Stimulated activated CD8-positive, alpha-beta memory T cell treated with anti-CD3 and anti-CD28 coated beads, Interleukin-15, amount 100 ng/mL, for 4 hours (primary cell): ENCODE measurements at places on chromosomes 5 and 9.

GRCh38 chr5:98794414-98795080 is 21.1 kb downstream of the RGMB start:
- DNase-seq, result no peak

- no peak for DNase-seq
These were observed 12.2 kb downstream of the IL9 start for GRCh38 chr5:135883441-135883840.

- DNase-seq, result no peak
These were observed 160.6 kb downstream of the PPP2R2B start for GRCh38 chr5:146717951-146718350.

GRCh38 chr5:77024490-77024889 is 5.7 kb upstream of the AGGF1 start:
- DNase-seq, result no peak

DNA sequence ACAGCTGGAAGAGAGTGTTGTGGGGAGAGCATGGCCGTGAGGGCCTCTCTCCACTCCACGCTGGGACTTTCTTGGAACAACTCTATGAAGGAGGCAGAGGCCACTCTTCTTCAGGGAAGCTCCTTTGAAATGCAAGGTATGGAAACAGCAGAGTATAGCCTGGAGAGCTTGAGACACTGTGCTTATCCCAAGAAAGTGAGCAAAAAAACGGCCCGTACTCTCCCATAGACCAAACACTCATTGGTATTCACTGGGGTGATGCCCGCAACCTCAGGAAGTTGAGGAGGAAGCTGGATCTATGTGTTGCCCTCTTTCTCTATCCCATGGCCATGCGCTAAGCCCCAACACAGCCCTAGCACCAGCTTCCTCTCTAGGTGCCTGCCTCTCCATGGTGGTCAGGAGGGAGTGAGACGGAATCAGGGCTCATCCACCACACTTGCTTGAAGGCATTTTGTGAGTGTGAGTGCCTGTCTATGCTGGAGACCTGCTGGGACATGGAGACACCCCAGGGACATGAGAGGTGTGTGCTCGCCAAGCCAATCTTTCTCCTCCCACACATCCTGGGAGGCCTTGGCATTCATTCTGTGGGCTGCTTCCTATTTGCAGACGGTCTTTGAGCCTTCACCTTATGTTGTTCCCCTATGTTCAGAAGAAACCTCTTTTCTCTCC is 616.6 kb downstream of the IRX1 start:
- no peak for DNase-seq

- no peak for DNase-seq
These were observed 304.0 kb upstream of the CDH12 start for GRCh38 chr5:23157169-23157568.

DNA sequence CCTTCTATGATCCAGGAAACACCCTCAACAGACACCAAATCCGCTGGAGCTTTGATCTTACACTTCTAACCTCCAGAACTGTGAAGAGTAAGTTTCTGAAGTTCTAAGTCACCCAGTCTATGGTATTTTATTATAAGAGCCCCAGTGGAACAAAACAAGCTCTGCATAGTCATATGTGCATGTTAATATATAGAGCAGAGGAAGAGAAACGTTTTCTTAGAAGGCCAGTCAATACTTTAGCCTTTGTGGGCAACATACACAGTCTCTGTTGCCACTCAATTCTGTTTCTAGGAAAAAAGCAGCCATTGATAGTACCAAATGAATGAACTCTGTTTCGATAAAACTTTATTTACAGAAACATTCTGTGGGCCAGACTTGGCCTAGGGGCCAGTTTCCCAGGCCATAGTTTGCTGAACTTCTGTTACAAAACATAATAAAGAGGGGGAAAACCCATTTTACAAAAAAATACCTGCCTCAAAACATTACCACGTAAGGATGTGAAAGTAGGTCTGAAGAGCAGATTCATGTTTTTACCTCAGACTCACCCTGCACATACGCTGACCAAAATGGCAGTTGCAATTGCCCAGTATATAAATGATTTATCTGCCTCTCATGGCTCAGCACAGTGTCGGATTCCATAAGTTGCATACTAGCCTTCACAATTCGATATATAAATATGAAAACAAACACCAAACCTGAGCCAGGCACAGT is 350.5 kb downstream of the SLIT3 start:
- DNase-seq, result no peak

- no peak for DNase-seq
These were observed 78.9 kb downstream of the GOLPH3 start for GRCh38 chr5:32095261-32095671.

DNA sequence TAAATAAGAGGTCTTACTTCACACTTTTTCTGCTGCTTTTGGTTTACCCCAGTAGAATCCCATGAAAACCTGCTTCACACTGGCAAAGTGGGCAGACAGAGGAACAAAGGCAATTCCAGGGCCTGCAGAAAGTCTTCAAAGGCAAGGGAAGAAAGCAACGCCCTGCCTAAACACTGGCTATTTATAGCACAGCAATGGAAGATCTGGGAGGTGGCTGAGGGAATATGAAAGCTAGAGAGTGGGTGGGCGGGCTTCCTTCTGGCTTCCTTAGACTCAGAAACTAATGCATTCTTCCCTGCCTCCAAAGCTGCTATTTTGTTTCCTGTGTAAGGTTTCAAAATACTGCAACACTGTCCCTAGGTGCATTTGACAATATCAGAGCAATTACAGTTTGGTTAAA is 46.8 kb downstream of the ELAVL2 start:
- no peak for DNase-seq

DNA sequence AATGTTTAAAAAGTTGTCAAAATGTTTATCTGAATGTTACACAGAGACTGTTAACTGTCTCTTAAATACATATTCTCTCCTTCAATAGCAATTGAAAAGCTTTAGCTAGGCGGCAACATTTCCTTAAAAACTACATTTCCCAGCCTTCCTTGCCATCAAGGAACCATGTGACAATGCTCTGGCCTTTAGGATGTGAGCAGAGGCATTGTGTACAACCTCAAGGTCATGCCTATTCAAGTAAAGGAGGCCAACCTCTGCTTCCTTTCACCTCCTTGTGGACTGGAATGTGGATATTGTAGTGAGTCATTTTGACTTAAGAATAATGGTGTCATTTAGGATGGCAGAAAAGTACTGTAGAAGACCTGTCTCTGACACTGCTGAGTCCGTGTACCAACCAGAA is 23.7 kb upstream of the MROH2B start:
- no peak for DNase-seq

GRCh38 chr5:154238776-154239481 is 48.4 kb downstream of the GALNT10 start:
- no peak for DNase-seq

DNA sequence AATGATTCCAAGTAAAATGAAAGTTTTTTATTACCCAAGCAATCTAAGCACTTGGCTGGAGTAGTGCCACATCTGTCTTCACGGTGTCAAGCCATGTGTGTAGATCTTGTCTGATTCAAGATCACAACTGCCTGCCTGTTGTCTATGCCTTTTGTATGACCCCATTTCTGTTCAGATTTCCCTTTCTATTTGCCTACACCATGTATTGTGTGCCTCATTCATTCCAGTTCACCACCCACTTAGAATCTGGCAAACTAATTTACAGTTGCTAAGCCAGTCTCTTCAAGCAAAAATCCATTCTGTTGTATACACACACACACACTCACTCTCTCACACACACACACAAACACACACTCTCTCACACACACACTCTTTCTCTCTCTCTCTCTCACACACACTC is 33.7 kb downstream of the GLDC start:
- no peak for DNase-seq

GRCh38 chr5:66513130-66513529 is 83.1 kb upstream of the MAST4 start:
- no peak for DNase-seq

GRCh38 chr9:27645161-27645840 is 72.0 kb upstream of the C9orf72 start:
- DNase-seq, result no peak

DNA sequence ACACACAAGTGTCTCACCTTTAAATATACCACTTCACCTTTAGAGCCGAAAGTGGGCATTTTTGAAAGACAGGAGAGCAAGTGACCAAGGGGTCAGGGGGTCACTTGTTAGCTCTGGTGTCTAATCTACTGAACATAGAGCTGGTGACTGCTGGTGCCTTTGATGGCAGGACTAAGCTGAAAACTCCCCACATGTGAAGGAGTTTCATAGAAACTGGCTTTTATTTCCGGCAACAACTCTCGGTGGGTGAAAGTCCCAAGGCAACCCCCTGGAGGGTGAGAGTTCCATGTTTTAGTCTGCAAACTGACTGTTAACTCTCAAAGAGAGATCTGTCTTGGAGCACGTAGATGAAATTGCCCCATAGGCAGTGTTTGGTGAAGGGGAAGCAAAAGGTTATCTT is 466.9 kb downstream of the DMRTA1 start:
- DNase-seq, result no peak

DNA sequence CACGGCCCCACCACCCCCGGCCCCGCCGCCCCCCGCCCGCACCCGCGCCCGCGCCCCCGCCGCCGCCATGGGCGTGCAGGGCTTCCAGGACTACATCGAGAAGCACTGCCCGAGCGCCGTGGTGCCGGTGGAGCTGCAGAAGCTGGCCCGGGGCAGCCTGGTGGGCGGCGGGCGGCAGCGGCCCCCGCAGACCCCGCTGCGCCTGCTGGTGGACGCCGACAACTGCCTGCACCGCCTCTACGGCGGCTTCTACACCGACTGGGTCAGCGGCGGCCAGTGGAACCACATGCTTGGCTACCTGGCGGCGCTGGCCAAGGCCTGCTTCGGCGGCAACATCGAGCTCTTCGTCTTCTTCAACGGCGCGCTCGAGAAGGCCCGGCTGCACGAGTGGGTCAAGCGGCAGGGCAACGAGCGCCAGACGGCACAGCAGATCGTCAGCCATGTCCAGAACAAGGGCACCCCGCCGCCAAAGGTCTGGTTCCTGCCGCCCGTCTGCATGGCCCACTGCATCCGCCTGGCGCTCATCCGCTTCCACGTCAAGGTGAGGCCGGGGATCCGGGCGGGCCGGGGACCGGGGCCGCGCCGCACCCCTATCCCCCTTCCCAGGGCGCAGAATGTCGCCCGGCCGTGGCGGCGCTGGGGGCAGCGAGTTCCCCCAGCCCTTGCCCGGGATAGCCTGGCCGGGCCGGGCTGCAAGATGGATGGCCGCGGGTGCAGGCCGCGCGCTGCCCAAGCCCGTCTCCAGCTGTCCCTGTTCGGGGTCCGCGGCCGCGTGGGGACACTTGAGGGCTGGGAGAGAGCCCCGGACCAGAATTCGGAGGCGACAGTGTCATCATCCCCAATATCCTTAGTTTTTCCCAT is 594 bp downstream of the FAM120A start:
- DNase-seq, result no peak

GRCh38 chr9:13898957-13899356 is 415.0 kb downstream of the NFIB start:
- no peak for DNase-seq

GRCh38 chr9:86807367-86807976 is 139.8 kb downstream of the GAS1 start:
- DNase-seq, result no peak

DNA sequence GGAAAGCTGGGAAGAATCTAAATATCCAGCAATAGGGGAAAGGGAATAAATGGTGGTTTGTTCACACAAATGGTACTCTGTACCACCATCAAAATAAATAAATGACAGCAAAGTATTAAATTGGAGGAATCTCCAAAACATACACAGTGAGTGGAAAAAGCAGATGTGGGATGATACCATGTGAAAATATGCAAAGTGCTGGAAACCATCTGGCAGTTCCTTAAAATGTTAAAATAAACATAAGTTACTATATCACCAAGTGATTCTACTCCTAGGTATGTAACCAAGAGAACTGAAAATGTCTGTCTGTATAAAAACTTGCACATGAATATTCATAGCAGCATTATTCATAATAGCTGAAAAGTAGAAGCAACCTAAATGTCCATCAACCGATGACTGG is 41.9 kb upstream of the TEX48 start:
- DNase-seq, result no peak

- DNase-seq, result no peak
These were observed 155.7 kb upstream of the PAPPA start for GRCh38 chr9:115997923-115998322.

DNA sequence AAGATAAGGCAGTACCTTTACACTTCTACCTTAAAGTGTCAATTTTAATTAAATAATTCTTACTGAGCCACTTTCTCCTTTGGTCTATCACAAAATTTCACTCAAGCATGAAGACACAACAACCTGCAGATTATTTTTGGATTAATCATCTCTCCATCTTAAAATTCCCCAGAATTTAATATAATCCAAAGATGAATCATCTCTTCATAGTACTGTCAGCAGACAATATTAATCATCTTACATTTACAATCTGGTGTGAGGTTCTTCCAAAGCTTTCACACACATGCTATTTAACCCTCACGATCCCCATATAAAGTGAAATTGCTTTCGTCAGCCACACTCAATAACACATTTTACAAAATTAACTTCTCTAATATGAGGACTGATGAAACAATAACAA is 43.0 kb downstream of the LHFPL2 start:
- DNase-seq, result no peak

GRCh38 chr5:150177721-150178120 is 11.1 kb downstream of the CDX1 start:
- no peak for DNase-seq

DNA sequence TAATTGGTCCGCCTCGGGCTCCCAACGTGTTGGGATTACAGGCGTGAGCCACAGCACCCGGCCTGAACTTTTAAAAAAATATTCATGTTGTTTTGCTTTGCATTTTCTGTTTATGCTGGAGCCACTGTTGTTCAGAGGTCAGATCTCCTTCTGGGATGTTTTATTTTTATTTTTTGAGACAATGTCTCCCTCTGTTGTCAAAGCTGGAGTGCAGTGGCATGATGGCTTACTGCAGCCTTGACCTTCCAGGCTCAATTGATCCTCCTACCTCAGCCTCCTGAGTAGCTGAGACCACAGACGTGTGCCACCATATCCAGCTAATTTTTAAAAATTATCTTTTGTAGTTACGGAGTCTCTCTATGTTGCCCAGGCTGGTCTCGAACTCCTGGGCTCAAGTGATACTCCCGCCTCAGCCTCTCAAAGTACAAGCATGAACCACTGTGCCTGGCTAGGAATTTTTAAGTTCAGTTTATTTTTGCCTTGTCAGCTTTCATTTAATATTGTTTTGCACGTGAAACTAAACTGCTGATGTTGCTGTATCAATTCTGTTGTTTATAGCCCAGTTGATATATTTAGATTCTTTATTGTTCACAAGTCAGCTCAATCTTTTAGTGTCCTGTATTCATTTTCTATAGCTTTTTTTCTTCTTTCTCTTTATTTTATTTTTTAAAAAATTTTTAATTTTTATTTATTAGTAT is 13.7 kb downstream of the TMEFF1 start:
- DNase-seq, result no peak

DNA sequence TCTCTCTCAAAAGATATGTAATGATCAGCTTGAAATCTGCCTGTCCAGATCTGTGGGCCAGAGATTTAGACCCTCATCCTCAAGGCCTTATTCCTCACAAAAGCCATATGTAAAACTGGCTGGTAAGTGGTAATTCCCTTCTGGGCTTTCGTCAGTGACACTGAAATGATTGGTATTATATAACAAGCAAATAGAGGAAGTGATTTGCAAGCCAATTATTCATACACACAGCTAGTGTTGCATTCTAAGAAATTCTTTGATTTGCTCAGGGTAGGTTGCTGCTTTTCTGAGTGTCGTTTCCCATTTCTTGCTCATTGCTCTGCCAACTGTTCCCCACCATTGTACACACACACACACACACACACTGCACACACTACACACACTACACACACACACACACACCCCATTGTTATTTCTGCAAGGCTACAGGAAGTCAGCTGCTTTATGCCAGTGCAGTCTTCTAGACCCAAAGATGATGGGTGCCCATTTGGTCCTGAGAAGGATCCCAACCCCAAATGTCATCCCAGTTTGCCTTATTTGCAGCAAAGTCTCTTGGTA is 76.8 kb downstream of the PRLR start:
- no peak for DNase-seq

- no peak for DNase-seq
These were observed 94.5 kb downstream of the GRIA1 start for GRCh38 chr5:153584960-153585359.
